GM12865 (cell line): ENCODE measurements at places on chromosomes 16 and 17.

DNA sequence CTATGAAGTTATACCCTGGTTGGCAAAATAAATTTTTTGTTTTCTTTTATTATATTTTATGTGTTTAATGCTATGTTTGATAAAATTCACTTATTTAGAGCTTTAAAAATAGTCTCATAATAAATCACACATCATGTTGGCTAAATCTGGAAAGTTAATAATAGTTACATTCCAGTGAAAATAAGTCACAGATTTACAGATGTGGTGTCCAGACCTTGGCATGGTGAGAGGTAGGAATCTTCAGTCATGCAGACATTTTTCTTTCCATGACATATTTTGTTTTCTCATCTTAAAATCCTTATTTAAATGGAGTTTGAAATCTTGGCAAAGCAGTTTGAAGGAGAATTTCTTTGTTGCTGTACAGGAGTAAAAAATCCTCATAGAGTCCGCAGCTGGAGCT lies 48.1 kb upstream of the GOSR1 start:
- DNase-seq = no peak

DNA sequence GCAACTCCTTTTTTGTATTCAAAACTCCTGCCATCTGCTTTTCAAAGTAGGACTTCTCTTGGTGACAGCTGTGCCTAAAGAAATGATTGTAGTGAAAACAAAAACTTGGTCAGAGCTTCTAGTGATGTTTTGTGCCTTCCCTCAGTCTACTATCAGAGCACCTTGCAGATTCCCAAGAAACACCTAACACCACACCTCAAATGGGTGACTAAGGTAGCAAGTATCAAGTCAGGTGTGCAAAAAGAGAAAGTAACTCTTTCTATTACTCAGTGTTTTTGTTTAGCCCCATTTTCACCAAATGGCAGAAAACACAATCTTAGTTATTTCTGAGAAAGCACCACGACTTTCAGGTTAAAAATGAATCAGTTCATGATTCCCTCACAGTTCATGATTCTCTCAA lies 2.0 kb upstream of the PMFBP1 start:
- DNase-seq = peak; percentile 10

DNA sequence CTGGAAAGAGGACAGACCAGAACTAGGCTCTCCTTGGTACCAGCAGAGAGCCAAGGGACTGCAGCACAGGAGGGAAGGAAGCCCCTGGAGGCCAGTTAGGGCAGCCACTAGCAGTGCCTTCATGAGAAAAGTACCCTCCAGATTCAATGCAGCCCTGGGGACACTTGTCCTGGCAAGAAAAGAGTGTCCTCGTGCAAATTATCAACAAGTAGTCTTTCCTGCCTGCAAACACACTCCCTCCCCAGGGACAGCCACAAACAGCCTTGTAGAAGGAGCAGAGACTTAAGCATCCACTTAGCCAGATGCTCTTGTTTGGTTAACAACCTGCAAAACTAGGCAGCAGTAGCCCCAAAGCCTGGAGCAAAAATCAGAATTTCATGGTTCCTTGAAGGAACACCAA lies 24.3 kb downstream of the CENPV start:
- DNase-seq = no peak

GRCh38 chr17:47095268-47095667 lies 93.8 kb downstream of the CDC27 start:
- DNase-seq = no peak

GRCh38 chr16:13808102-13808501 lies 111.9 kb upstream of the ERCC4 start:
- no peak for DNase-seq

DNA sequence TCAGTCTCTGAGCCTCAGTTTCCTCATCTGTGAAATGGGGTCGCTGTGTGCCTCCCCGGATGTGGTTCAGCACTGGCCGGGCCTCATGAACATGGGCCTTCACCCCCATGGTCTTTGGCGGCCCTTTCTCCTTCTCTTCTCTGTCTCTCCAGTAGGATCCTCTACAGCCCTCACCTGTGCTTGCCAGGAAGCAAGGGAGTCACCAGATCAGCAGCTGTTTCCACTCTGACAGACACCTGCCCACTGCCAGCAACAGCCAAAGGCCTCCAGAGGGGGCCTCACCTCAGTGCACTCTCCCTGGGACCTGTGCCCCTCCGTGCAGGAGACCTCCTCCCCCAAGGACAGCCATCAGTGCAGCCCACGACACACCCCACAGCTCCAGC lies 89.4 kb downstream of the C16orf78 start:
- peak; percentile 29 for DNase-seq

- DNase-seq = peak; percentile 92
Observed at GRCh38 chr17:7436556-7437368, 1.5 kb downstream of the TMEM102 start.

DNA sequence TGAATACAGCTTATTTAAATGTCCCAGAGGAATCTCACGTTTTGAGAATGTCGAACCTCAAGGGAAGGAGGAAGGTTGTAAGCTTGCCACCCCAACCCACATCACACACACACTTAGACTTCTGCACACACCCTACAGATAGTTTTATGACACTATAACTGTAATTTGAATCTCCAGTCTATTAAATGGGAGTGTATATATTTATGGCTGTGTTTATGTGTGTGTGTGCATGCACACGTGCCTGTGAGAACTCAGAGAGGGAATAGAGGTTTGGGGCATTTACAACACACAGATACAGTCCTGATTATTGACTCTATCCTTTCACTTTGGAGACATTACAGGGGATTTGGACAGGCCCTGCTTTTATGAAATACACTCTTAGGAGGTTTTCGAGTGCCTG lies 171.5 kb upstream of the MAF start:
- no peak for DNase-seq

DNA sequence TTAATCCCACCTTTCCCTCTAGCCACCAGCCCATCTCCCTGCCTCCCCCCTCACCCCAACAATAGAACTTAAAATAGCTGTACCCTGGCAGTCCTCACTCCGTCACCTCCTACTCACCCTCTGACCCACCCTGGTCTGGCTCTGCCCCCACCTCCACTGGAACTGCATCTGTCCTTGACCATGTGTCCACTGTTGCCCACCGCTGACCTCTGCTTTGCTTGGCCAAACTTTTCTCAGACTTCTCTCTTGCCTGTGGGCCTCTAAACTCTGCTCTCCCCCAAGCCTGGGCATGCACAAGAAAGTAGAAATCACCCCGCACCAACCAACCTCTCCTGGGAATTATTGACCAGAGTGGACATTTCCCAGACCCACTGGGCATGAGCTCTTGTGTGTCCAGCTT lies 169.8 kb downstream of the WSCD1 start:
- no peak for DNase-seq

DNA sequence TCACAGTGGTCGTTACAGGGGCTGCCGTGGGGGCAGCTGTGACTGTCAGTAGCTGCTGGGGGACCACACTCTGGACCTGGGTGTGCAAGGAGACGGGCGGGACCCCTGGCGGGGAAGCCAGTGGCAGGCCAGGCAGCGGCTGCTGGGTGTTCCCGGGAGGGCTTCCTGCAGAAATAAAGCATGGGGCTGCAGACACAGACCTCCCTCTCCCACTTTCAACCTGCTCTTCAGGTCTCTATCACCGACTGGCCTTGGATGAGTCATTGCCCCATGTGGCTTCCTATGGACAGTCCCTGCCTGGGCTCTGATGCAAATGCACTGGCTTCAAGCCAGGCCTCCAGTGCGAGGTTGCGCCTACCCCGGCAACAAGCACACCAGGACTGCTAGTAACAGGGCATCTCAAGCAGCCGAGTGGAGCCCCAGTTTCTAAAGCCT lies 17.2 kb downstream of the SREBF1 start:
- DNase-seq = peak; percentile 91
